ENCODE measurements at places on chromosomes 16 and 17.

- no peak for DNase-seq
These were observed 2.0 kb downstream of the PRAC2 start for GRCh38 chr17:48725004-48725287.

DNA sequence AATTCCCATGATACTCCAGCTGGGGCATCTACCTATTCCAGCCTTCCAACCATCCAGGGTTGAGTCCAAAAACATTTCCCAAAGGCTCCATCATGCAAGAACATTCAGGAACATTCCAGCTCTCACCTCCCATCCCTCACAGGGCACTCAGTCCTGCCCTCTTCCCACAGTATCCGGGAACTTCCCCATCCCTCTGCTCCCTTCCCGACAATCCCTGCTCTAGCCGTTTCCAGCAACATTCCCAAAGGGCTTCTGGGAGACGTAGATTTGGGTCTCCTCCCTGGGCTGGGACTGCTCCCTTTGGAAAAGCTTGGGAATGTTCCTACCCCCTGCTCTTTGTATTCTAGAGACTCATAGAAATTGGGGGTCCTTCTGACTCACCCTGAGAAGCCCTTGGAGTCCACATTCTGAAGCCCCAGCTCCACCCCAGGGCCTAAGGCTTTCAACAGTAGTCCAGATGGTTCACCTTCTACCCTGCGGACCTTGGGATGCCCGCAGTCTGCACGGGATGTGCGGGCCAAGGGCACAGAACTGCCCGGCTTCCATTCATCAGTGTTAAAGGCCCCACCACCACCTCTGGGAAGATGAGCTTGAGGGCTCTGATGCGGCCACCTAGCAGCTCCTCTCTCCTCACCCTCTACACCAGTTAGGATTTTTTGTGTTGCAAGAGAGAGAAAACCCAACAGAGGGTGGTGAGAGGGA lies 25.4 kb downstream of the NGFR start:
- DNase-seq, result peak; percentile 31

DNA sequence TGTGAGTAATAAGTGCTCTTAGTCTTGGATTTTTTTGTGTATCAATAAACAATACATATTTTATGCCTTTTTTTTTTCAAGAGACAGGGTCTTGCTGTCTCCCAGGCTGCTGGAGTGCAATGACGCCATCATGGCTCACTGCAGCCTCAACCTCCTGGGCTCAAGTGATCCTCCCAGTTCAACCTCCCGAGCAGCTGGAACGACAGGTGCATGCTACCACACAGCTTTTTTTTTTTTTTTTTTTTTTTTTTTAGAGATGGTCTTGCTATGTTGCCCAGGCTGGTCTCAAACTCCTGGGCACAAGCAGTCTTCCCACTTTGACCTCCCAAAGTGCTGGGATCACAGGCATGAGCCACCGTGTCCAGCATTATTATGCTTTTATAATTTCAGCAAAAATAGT lies 13.0 kb downstream of the ACSF2 start:
- no peak for DNase-seq

- DNase-seq, result no peak
These were observed 58.6 kb upstream of the TOB1 start for GRCh38 chr17:50924800-50925199.

DNA sequence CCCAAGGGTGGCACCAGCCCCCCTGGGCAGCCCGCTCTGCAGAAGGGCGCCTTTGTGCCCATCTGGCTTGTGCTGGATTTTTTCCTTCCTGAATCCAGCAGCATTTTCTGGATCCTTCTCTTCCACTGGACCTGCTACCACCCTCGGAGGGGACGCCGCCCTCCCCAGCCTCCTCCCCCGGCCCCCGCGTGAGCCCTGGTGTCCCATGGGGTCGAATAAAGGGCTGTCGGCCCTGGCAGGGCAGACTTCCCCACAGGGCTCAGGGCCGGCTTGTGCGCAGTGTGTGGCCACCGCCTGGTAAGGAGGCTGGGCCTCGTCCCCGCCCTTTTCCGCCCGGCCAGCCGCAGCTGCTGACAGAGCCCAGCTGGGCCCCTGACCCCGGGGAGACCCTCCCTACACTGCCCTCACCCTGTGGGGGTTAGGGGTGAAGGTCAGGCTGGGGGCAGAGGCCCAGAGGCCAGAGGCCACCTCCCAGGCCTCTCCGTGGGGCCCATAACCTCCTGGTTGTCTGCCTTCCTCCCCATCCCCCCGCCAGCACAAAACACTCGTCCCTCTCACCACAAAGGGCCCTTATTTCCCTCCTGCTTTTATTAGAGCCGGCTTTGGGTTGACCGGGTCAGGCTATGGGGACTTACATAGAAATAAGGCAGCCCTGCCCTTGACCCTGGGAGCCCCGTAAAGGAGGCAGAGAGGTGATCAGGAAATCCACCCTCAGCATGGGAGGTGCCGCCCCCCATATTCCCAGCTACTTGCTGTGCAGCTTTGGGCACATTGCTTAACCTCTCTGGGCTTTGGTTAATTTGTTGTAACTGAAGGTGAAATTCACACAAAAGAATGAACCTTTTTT lies 179.3 kb upstream of the CIBAR2 start:
- no peak for DNase-seq

- no peak for DNase-seq
These were observed 1.6 kb downstream of the SIRT7 start for GRCh38 chr17:81916234-81917001.

DNA sequence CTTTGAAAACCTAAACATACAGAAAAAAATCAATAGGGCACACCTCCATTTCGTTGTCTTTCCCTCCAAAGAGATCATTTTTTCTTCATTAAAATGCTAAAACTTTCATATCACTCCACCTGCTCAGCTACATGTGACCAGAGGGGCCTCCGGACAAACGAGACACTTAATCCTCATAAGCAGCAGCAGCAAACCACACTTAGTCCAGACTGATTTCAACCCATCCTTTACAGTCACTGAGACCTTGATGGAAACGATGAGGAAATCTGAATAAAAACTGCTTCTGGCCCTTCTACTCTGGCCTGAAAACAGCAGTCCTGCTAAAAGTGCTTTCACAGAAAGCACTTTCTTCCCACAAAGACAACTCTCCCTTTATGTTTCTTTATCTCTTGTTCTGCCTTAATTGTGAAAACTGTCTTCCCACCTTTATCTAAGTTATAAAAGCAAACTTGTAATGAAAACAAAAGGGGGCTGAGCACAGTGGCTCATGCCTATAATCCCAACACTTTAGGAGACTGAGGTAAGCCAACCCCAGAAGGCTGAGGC lies 4.6 kb downstream of the ANKRD11 start:
- no peak for DNase-seq

GRCh38 chr17:68085771-68086381 lies 50.3 kb downstream of the KPNA2 start:
- DNase-seq, result peak; percentile 57

DNA sequence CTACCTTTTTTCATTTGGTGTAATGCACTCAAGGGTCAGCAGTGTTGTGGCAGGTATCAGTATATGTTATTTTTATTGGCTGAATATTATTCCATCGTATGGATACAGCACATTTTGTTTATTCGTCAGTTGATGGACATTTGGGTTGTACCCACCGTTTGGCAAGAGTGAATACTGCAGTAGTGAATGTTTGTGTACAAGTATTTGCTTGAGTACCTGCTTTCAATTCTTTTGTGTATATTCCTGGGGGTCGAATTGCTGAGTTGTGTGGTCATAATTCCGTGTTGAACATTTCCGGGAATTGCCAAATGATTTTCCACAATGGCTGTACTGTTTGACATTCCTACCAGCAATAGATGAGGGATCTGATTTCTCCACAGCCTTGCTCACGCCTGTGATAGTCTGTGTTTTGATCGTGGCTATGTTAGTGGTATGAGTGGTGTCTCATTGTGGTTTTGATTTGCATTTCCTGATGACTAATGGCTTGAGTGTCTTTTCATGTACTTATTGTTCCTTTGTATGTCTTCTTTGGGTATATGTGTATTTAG lies 108.4 kb downstream of the OR1D5 start:
- DNase-seq, result peak; percentile 39

DNA sequence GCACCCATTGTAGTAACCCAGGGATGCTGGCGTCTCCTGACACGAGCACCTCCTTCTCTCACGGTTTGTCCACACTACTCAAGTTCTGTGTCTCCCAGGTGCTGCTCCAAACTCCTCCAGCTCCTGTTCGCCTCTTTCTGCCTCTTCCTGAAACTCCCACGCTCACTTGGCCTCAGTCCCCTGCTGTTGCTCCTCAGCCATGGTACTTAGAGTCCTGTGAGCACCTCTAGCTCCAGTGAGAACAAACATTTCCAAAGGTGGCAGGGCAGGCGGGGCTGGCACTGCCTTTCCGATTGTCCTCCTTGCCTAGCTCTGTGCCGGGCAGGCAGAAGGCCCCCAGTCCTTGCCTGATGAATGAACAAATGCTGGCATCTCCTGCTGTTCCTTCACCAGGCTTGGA lies 146.1 kb downstream of the SDK2 start:
- no peak for DNase-seq

- no peak for DNase-seq
These were observed at the start of gene CD19 for GRCh38 chr16:28931801-28932225. Gene CD19 (plus strand): TSS chr16:28931971. CDS start chr16:28932001, 30 bp downstream.

- no peak for DNase-seq
These were observed 7.3 kb downstream of the ZZEF1 start for GRCh38 chr17:4135489-4135888.

DNA sequence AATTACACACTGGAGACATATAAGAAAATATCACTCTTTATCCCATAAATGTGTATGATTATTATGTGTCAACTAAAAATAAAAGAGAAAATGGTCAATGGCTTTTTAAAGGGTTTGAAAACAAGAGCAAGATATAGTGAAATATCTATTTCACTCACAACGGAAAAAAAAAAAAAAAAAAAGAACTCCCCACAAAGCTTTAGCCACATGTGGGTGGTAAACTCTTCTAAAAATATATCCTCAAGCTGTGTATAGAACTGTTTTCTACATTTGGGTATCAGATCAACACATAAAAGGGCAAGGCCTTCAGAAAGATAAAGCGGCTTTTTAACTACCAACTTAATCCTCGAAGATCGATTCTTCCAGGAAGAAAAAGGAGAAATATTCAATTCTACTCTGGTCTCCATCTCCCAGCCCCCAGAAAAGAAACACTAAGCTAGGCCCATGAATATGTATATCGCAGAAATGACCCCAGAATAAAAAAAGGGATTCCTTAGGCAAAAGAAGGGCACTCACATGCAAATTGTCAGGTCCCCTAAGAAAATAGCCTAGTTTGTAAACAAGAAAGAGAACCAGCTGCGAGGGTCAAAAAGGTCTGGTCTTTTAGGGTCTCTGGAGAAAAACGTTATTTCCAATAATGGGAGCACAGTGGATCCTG lies 4.4 kb downstream of the LITAF start:
- DNase-seq, result no peak

- DNase-seq, result no peak
These were observed 197.0 kb downstream of the AXIN2 start for GRCh38 chr17:65364438-65364837.

- peak; percentile 82 for DNase-seq
These were observed 3.8 kb upstream of the C1QL1 start for GRCh38 chr17:44971776-44972483.

GRCh38 chr16:26697807-26698206 lies 368.9 kb upstream of the C16orf82 start:
- no peak for DNase-seq
